ENCODE measurements at places on chromosomes 2 and 18. TPM values are rescaled to one million over a fixed set of nuclear protein-coding genes. Genes with fewer than 3 reads are reported as not detected.

INPP1 gene
- 41.8 TPM for total RNA-seq

PROKR1 gene
- not detected for total RNA-seq

SPR gene
- 60.3 TPM for total RNA-seq

ELOA2 gene
- total RNA-seq: not detected

ABCG8 gene
- total RNA-seq: 2.6 TPM

APLF gene
- total RNA-seq: 3.5 TPM

CYP27C1 gene
- 0.26 TPM for total RNA-seq

Data from mucosa of gallbladder (tissue), 1 donor.